ENCODE measurements at places on chromosomes 2 and 18.

- no peak for DNase-seq
These were observed 3.4 kb downstream of the CFAP65 start for GRCh38 chr2:219037783-219038499.

- DNase-seq: no peak
These were observed 316.2 kb downstream of the GALNT13 start for GRCh38 chr2:154187948-154188347.

DNA sequence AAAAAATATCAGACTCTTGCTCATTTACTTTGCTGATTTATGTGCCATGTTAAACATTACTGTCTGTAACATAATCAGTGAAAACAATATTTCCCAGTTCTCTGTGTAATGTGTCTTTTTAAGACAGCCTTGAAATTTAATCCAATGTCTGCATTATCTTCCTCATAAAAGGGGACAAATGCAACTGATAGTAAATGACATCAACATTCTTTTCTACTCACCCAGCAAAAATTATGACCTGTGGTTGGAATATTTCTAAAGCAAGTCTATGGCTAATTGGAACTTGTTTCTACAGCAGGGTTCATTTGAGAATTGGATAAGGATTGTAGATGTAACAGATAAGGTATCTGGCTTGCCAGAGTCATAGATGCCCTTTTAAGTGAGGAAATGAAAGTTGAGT lies 34.8 kb downstream of the C1D start:
- no peak for DNase-seq

DNA sequence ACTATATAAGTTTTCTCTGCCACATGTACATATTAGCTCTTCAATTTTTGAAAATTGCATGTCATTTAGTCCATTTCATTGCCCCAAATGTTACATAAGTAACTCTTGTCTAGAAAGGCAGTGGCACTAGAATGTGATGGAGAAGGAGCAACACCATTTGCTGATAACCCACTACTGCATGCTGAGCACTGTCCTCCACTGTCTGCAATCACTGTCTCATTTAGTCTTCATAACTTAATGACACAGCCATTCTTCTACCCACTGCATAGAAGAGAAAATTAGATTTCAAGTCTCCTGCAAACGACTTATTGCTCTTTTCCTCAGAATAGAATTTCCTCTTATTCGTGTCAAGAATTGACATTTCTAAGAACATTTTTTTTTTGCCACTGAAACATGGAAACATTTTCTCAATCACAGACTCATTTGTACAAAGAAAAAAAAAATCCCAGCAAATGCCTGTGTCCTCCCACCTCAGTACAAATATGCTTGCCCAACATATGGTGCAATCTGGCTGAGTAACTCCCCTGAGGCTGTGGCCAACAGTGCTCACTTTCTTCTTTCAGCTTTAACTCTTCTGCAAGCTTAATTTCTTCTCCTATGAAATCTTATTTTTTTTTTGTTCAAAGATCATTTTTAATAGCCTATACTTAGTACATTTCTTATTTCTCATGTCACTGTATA lies 768.6 kb upstream of the HS6ST1 start:
- DNase-seq: no peak

GRCh38 chr18:24860978-24861680 lies 400.7 kb downstream of the HRH4 start:
- no peak for DNase-seq

GRCh38 chr2:773256-774160 lies 96.3 kb upstream of the TMEM18 start:
- DNase-seq: no peak

DNA sequence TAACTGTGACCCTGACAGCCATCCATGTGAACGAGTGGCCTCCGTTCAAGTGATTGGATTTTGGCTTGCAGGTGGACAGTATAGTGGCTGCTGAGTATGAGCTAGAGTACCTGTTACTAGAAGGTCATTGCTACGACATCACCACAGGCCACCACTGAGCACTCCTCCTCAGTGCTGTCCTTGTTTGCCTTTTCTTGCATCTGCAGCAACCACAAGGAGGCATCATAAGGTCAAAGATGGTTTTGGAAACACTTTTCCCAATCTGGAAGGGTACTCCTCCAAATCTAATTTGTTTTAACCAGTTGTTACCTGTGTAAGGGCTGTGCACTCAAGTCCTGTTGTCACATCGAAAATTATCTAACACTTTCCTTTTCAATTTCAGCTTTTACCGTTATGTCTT lies 81.2 kb downstream of the UGGT1 start:
- DNase-seq: no peak

DNA sequence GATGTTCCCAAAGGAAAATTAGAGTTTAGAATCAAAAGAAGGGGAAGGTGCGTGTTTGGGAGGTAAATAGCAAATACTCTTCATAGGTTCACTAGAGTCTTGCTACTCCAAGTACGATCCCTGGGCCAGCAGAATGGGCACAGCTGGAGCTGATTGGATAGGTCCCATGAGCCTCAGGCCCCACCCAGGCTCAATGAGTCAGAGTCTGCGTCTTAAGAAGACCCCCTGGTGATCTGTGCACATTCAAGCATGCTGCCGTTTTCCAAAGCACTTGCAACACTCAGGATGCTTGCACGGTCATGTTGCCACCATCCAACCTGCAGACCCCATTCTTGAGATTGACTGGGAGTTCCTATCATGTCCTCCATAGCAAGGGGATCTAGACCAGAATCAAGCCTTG lies 40.5 kb downstream of the ABCG8 start:
- no peak for DNase-seq

DNA sequence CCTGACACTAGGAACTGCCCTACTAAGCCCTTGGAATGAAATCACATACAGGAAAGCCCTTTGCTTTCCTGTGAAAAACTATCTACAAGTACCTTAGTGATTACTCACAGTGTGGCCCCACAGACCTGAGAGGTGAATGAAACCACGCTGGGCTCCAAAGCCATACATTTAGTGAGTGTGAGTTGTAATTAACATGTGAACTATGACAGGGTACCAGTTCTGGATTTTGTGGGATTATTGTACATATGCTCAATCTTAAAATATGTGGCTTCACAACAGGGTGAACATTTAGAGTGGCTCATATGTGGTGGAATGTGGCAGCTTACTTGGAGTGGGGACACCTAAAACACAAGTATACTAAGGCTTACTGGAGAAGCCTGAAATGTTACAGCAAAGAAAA lies 12.3 kb downstream of the KCTD1 start:
- no peak for DNase-seq

DNA sequence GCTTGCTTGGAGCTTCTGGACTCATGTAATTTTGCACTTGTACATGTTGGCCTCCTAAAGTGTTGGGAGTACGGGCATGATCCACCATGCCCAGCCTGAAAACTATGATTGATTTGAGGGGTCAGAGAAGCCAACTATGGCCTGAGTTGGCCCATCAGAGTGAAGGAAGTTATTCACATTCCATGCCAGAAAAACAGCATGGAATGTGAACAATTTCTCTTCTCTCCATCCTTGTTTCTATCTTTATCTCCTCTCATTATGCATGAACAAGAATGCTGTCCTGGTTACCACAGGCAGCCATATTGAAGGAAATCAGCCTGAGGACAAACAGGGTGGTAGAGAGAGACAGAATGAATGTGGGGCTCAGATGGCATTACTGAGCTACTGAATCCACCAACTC lies 3.5 kb upstream of the CD226 start:
- DNase-seq: no peak

GRCh38 chr2:1621041-1621440 lies 123.3 kb downstream of the PXDN start:
- DNase-seq: no peak

DNA sequence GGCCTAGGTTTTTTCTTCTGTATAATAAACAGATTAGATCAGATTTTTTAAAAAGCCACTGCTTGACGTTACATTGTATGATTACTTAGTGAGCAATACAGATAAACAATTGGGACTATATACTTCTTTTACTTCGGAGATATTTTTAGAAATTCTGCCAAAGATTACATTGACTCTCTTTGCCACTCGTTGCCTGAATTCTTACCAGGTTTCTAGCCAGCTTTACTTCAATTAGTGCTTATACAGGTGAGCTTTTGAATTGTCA lies 156.6 kb downstream of the HAUS1 start:
- DNase-seq: no peak

DNA sequence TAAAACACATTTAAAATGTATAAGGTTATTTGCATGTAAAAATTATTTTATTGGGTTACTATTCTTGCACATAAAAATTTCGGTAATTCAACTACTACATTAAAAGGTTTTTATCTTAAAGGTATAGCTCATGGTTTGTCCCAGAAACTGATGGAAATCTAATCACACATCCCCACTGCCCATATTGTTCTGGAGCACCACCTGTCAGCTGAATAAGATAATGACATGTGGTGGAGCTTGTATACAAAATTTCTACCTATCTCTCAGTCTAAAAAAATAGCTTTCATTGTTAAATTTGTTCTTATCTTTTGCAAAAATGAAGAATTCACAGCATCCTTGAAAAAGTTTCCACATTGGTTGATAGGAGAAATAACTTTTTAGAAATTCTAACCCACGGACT lies 18.3 kb downstream of the ERBB4 start:
- DNase-seq: no peak

DNA sequence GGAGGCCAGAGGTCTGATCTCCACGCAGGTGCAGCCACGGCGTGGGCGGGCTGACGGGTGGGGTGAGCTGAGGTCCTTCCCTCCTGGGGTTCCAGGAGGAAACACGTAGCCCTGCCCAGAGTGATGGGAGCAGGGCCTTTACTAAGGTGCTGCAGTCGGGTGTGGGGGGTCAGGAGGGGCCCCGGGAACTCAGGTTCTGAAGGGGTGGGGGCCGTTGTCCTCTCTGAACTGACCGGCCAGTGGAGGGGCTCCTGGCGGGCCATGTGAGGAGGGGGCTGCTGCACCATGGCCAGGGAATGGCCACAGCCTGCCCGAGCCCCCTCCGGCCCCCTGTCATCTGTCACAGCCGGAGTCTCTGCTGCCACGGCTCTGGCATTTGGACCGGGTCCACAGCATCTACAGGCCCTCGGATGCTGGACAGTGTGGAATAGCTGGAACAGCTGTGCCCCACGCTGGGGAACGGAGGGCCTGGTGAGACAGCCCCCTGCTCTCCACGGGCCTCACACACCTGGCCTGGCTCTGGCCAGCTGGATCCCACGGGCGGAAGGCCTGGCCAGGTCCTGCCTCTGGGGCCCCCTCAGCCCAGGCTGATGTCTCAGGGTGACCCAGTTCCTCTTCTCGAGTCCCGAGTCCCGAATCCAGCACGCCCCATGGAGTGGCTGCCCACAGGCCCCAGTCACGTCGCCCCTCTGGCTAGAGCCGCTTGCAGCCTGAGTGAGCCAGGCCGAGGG lies 145.6 kb upstream of the GPC1 start:
- no peak for DNase-seq

- DNase-seq: no peak
These were observed 215.6 kb upstream of the NABP1 start for GRCh38 chr2:191462370-191462769.

DNA sequence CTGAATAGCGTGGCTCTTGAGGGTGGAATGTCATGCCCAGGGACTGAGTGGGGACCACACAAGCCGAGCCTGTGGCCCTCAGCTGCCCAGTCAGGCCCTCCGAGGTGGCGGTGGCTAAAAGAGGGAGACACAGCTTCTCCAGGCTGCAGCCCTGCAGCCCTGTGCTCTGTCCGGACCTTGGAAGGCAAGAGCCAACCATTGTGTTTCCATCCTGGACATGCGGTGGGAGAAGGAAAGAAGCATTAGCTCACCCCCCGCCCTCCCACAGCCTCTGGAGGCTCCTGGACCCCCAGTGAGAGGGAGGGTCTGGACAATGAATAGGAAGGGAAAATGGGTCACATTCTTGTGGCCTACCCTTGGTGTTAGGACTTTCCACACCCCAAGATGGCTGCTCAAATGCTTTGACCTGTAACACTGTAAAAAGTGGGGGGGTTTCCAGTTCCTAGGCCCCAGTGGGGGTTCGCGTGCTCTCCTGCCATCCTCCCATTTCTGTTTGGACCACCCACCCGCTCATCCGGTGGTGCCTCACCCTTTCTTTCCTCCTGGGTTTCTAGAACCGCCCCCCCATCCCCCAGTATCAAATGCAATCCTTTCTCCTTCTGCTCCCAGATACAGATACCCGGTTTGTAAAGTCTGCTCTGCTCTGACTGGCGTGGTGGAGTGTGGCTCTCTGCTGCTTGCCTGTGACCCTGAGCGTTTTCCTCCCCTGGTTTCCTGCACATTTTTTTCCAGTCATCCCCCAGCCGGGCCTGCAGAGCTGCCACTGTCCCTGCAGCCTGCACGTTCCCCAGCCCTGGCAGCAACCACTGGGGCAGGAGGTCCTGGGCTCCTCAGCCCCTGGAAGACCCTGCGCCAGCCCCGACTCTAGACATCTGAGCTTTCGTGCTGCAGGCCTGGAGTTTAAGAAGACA lies 36.3 kb upstream of the SMAD7 start:
- no peak for DNase-seq

DNA sequence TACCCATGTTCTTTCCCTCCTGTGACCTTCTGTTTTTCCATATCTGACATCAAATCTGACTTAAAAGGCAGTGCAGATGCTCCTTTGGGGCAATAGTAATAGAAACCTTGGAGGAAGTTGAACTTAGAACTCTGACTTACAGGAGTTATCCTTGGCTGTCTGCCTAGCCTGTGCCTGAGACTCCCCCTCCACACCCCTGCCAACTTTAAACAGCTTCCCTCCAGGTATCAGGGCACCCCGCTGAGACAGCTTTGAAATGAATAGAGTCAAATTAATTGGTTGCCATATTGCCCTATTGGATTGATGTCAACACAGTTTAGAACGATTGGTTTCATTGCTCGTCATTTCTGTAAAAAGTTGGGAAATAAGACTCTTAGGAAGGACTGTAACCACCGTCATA lies 322.0 kb downstream of the PRKCE start:
- DNase-seq: no peak

- DNase-seq: no peak
These were observed 26.6 kb upstream of the SLC14A2 start for GRCh38 chr18:45588376-45589355.

DNA sequence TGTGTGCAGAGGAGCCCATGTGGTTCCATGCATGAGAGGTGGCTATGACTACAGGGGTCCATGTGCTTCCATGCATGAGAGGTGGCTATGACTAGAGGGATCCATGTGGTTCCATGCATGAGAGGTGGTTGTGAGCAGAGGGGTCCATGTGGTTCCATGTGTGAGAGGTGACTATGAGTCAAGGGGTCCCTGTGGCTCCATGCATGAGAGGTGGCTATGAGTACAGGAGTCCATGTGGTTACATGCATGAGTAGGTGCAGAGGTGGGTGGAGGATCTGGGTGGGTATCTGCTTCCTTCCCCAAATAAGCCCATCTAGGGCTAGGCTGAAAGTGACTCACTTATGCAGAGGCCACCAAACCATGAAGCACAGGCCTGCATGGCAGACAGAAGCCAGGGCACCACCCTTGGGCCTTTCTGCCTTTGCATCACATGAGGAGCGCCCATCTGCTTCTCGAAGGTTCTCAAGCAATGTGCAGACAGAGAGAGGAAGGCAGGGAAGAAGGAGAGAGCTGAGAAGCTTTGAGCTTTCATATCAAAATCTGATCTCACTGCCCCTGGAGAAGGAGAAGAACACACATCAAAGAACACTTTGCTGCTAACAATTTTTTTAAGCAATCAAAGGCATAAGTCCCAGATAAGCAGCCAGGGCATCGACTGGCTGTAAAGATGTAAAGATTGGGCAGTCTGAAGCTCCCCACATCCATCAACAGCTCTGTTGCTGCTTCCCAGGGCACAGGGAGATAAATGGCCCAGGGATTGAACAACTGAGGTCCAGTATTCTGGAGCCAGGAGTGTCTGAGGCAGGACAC lies 137.6 kb downstream of the TNS1 start:
- DNase-seq: peak; percentile 82

- no peak for DNase-seq
These were observed 53.5 kb downstream of the SEPTIN10 start for GRCh38 chr2:109560265-109560664.

Data from inflammatory macrophage (primary cell).